ENCODE measurements at places on chromosomes 7 and 10.
A peak's percentile ranks its signal among the peaks of the same experiment; 100 is the strongest.

DNA sequence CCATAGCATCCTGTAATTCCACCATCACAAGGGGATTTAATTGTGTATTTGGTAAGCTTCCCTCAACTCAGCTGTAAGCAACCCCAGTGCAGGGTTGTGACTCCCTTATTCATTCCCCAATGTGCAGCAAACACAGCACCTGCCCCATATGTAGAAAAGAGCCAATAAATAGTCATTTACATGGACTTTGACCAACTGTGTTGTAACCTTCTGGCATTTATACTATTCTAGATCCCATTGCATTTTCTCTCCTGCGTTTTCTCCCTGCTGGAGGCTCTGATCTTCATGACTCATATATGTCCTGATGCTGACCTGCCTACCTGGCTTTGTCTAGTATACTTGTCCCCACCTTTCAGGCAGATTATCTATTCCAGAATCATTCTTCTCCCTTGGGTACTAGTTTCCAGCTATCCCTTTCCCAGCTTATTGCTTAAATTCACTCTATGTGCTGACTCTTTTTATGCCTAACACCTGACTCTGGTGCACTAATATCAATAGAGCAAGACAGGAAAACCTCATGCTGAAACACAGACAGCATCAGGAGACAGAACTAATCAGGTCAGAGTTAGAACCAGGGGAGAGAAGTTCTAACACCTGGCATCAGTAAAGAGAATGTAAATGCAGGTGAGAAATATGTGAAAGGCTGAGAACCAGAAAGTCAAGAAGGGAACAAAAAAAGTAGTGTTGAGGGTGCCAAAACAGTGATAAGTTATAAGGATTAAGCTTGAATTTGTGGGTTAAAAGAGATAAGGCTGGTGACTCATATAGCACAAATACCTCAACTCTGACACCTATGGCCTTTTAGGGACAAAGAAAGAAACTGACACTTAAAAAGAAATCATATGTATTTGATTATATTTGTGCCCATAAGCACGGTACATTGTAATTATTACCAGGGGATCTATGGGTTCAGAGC, 402.7 kb downstream of the IPMK start:
- no peak for DNase-seq

DNA sequence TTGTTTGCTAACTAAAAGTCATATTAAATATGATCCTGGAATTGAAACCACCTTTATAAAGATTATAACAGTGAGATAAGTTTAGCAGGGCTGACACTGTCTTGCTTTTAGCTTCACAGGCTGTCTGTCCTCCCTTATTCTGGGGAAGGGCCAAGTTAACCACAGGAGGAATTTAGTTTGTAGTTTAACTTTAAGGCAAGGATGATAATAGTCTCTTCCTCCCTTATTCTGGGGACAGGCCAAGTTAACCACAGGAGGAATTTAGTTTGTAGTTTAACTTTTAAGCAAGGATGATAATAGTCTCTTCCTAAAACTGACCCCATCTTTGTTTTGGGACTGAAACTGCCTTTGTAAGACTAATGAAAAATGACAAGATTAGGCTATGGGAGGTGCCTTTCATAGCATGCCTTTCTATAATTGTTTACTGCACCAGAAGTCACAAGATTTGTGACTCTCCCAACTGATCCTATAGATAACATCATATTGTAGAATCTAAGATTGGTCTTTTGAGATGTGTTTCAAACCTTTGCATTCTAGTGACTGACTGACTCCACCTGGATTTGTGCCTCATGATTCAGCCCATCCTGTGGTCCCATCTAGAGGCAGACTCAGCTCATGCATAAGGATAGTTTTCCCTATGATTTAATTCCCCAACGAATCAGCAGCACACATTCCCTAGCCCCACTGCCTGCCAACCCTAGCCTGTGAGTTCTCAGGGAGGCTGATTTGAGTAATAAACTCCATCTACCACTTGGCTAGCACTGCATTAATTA, 212.0 kb downstream of the MAGI2 start:
- DNase-seq, result no peak

DNA sequence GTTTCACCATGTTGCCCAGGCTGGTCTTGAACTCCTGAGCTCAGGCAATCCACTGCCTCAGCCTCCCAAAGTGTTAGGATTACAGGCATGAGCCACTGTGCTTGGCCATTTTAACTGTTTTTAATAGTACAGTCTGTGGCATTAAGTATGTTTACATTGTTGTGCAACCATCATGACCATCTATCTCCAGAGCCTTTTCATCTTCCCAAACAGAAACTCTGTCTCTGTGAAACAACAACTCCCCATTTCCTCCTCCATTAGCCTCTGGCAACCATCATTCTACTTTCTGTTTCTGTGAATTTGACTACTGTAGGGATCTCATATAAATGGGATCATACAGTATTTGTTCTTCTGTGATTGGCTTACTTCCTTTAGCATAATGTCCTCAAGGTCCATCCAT, 48.3 kb upstream of the SEPHS1 start:
- no peak for DNase-seq

- no peak for DNase-seq
Measured at GRCh38 chr10:118704711-118705110, 50.1 kb downstream of the CACUL1 start.

DNA sequence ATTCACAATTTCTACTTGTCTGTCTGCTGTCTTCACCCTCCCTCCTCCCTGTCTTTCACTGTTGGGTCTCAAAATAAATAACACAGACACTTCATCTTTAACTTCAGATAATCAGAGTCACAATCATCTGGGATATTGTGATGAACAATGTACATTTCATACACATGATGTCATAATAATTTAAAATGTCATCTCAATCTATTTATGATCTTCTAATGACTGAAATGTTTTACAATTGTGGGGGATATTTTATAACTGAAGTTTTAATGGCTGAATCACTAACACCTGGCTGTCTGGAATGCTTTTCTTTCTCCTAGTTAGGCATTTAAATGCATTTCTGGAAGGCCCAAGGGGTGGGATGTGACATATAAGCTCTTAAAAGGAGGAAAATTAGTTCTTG, 859.8 kb downstream of the LRMDA start:
- no peak for DNase-seq

DNA sequence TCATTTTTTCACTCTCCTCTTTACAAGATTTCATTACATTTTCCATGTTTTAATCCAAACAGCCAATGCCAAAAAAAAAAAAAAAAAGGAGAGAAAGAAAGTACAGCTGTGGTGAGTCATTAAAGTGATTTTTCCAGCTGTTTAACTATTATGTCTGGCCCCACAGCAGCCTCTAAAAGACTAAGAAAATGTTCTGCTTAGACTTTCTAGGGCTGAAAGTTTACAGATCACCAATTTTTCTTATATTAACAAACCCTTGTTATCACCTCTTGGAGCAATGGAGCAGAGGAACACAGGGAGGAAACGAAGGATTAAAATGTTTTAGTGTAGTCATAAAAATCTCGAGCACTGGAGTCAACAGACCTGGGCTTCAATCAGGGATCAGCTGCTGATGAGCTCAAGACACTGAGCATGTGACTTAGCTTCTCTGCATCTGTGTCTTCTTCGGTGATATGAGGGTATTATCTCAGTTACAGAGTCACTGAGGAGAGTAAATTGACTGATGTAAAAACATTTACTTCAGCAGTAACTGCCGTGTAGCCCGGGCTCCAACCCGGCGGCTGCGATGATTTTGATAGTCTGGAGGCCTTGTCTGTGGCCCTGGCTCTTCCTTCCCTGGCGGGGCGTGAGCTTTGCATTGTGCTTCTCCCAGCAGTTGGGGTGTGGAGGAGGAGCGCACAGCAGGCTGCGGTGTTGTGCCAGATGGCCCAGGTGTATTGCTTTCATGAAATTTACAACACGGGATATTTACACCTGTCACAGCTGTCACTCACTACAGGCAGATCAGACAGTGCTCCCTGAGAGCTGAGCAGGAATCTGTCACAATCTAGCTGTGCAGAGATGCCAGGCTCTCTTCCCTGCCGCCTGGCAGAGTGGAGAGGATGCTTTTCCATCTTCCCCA, 298.3 kb upstream of the FZD8 start:
- no peak for DNase-seq

DNA sequence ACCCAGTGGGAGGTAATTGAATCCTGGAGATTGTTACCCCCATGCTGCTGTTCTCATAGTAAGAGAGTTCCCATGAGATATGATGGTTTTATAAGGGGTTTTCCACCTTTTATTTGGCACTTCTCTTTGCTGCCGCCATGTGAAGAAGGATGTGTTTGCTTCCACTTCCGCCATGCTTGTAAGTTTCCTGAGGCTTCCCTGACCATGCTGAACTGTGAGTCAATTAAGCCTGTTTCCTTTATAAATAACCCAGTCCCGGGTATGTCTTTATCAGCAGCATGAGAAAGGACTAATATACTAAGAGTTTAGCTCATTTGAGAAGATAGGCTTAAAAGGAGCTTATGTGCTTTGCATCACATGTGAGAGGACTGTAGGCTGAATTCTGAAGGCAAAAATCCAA, 29.3 kb downstream of the TMEM248 start:
- no peak for DNase-seq

DNA sequence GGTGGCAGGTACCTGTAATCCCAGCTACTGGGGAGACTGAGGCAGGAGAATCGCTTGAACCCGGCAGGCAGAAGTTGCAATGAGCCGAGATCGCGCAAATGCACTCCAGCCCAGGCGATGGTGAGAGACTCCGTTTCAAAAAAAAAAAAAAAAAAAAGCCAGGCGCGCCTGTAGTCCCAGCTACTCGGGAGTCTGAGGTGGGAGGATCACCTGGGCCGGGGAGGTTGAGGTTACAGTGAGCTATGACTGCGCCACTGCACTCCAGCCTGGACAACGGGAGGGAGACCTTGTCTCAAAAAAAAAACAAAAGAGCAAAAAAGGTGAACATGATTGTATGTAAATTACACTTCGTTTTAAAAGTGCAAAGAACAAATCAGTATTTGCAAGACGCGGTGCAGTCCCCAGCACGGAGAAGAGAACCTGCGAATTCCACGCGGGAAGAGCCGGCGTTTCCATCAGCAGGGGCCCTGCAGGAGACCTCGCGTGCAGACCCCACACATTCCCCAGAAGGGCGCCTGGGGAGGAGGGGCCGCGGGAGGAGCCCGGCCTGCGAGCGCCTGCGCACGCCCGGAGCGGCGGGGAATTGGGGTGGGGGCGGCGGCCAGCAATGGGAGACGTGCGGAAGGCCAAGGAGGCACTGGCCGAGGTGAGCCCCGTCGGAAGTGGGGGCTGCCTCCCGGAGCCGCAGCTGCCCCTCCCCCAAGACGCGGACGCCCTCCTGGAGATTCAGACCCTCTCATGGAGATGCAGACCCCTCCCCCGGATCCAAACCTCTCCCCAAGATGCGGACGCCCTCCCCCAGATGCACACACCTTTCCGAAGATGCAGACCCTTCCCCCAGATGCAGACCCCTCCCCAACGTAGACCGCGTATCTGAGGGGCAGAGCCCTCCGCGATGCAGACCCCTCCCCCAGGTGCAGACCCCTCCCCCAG, 16.7 kb upstream of the SUN1 start:
- peak; percentile 82 for DNase-seq

GRCh38 chr10:21702633-21703111, 168.6 kb downstream of the MLLT10 start:
- no peak for DNase-seq

GRCh38 chr7:1707756-1708595, 37.9 kb downstream of the ELFN1 start:
- DNase-seq, result peak; percentile 12

- DNase-seq, result no peak
Measured at GRCh38 chr10:111593578-111593977, 516.7 kb downstream of the ADRA2A start.

- peak; percentile 84 for DNase-seq
Measured at GRCh38 chr10:127906548-127907377, at the start of gene PTPRE. PTPRE (plus strand) TSS chr10:127907103; CDS start chr10:128040882, 133,779 bp downstream.

DNA sequence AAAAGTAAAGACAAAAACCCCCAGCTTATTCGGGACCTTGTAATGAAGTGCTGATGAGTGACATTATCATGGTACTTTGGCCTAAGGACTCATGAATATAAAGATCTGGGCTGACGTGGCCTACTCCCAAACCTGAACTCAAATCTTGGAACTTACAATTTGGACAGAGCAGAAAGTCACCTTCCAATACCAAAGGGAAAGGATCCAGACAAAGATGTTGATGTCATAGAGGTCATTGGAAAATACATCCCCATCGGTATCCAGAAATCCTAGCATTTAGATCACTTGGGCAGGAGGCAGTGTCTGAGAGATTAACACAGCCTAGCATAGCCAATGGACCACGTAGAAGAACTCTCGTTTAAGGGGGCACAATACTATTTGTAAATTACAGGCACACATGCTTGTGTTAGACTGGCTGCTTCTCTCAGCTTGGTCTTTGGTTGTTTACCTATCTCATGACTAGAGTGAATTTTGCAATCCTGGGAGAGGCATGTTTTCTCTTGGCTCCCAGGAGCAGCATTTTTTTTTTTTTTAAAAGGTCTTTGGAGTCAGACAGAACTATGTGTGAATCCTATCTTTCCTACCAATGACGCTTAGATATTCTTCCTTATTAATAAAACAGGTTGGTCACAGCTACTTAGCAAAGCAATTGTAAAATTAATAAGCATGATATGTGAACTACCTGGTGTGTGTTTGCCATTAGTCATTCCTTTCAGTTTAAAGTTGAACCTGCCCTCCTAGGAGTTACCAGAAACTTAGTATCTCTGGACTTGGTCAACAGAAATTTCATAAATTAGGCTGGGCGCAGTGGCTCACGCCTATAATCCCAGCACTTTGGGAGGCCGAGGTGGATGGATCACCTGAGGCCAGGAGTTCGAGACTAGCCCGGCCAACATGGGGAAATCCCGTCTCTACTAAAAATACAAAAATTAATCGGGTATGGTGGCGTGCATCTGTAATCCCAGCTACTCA, 27.8 kb upstream of the MRPS33 start:
- no peak for DNase-seq

- no peak for DNase-seq
Measured at GRCh38 chr10:30435073-30435422, 1.1 kb downstream of the MAP3K8 start.

DNA sequence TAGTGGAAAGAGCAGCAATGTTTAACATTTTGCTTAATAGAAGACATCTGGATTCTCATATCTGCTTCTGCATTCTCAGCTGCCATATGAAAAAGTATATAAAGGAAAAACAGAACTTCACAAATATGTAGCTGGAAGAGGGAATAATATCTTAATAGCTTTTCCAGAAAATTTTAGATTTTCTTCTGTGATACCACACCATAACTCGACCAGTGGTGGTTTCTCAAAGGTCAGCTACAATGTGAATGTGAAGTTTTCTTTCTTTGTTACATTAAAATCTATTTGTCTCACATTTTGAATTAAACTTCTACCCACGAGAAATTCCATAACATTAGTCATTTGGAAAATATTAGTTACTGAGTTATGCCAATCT, 339.8 kb downstream of the PARD3 start:
- no peak for DNase-seq

- no peak for DNase-seq
Measured at GRCh38 chr10:90916392-90917237, 4.3 kb downstream of the ANKRD1 start.

GRCh38 chr7:139620676-139621344, 97.3 kb downstream of the CLEC2L start:
- no peak for DNase-seq

- no peak for DNase-seq
Measured at GRCh38 chr7:101108961-101109360, 17.9 kb upstream of the SERPINE1 start.

Measured in left forelimb (tissue), 1 donor.